ENCODE measurements at places on chromosomes 4 and X.
A peak's percentile ranks its signal among the peaks of the same experiment; 100 is the strongest.

DNA sequence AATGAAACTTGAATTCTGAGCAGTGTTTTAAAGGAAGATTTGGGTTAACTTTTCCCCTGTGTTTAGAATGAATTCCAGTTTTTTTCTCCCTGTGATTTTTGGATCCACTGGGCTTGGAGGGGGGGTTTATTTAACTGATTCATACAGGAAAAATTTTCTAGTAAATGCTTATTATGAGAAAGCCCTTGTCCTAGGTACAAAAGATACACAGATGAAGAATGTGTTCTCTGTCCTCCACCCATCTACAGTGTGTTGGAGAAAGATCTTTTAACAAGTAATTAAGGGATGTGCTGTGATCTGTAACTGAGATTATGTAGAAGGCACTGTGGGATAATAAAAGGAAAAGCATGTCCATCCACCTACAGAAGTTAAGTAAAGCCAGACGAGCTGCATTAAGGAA is 103.9 kb downstream of the STIM2 start:
- DNase-seq = no peak

- no peak for DNase-seq
Observed at GRCh38 chr4:78528327-78528726, 23.2 kb upstream of the ANXA3 start.

GRCh38 chrX:73577361-73577760 is 14.4 kb downstream of the CHIC1 start:
- no peak for DNase-seq

DNA sequence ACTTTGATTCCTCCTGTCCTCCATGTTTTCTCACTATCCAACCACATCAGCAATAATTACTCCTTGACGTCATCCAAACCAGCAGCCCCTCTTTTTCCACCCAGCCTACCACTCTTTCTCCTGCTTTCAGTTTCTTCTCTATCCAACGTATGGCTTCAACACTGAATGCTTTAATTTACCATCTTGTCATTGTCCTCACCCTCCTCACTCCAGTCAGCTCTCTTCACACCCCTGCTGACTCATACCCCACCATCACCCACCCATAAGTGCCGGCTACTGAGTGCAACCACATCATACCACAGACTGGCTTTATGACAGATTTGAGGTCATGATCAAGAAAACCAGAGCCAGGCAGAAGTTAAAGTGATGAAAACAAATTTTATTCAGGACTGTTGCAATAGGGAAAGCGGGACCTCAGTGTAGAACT is 9.8 kb upstream of the ANXA5 start:
- peak; percentile 86 for DNase-seq

DNA sequence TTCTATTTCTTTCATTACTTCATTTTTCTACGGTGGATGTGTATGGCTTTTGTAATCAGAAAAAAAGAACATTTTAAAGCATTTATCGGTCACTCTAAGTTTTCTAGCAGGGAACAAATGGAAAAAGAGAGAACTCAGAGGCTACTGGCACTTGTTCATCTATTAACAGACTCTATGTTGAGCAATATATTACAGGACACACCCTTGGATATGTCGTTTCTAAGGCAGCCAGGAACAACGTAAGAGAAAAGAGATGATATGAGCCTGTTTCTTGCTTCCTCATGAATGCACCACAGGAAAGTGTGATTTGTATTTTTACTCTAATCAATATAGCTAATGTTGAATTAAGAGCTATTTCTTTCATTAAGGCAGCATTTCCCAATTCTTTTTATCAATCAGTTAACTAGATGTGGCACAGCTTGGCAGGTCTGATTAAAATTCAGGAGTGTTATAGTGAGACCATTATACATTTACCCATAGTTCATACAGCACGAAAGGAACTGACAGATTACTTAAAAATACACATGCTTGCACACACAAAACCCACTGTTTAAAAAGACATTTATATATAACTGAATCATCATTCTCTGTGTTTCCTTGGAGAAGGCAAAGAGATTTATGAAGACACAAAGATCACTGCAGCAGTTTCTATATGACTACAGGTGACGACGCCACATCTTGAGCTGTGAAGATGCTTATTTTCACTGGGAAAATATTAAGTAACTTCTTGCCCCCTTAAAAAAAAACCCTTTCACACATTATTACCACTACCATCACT is 13.0 kb downstream of the RAB9B start:
- no peak for DNase-seq

GRCh38 chrX:42094218-42094617 is 170.9 kb upstream of the CASK start:
- no peak for DNase-seq

DNA sequence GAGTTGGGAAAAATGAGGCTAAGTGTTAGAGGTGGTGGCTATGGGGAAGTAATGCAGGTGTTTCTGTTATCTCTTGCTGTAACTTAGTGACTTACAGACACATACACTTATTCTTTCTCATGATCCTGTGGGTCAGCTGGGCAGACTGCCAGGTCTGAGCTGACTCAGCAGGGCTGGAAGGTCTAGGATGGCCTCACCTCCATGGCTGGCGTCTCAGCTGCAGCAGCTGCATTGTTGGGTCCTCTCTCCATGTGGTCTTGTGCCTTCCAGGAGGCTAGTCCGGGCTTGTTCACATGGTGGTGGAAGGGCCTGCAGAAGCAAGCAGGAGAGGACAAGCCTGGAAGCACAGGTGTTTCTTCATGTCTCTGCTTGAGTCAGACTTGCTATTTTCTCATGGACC is 172.7 kb downstream of the NHS start:
- no peak for DNase-seq

GRCh38 chr4:47672696-47673095 is 165.2 kb downstream of the CORIN start:
- DNase-seq = no peak

DNA sequence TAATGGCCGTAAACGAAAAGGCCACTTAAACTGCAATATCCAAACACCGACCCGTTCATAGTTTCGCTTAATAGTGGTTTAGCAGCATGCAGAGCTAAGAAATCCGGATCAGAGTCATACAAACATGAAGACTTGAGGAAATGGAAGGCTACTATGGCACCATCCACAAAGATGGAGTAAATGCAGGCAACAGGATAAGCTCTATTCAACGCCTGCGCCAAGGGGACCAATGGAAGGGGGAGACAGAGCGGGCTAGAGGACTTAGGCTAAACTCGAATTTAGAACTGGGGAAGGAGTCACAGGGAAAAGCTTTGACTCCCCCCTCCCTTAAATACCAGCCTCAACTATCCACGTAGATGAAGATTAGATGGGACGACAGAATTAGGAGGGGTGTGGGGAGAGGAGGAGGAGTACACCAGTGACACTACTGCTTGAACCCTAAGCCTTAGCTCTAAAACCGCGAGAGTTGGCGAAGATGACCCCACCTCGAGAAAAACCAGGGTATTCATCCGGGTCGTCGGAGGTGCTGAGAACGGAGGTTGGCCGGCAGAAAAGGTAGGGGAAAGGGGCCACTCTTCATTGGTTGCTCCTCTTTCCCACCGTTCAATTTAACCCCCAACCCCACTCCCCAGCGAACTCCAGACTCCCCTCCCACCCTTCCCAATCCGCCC is 3.5 kb downstream of the HUWE1 start:
- DNase-seq = peak; percentile 52

GRCh38 chr4:93981594-93981993 is 153.0 kb downstream of the ATOH1 start:
- DNase-seq = no peak

DNA sequence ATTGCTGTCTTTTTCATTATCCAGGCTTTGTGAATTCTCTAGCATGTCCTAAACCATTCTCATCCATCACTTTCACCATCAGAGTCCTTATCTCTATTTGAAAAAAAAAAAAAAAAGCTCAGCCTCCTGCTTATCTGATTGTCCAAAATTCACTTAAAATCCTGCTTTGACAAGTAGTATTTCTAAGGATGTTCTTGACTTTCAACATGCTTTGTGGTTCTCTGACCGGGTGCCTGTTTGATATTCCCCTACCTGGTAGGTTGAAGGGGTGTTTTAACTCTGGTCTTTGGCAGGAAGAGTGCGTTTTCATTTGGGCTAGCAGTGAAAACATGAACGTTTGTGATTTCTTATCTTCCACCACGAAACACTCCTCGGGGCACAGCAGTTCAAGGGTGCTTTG is 17.3 kb upstream of the BBS12 start:
- peak; percentile 40 for DNase-seq

DNA sequence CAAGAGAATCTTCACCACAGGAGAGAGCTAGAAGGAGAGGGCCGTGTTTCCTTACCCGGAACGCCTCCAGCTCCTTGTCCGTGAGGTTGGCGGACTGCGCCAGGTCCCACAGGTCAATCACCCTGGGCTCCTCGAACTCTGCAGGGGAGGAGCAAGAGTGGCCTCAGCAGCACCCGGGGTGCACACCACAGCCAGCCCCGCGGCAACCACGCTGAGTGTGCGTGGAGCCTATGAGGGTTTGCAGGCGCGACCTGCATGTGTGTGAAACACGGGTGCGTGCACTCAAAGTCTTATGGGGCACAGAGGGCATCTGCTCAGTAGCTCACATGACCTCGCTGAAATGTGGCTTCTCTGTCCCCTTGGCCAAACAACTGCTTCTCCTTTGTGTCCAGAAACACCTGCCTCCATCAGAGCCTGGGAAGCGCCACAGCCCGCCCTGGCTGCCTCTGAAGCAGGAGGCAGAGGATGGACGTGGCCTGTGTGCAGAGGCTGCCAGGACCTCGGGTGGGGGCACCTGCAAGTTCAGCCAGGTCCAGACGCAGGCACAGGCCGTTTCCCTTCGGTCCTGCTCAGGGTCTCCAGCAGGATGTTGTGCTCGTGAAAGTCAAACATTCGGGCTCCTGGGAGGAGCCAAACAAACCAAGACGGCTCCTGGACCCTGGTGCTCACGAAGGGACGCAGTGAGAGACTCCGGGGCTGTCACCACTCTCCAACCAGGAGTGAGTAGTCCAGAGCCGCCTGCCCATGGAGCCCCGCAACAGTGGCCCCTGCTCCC is 16.0 kb downstream of the LRPAP1 start:
- DNase-seq = no peak

GRCh38 chr4:47703956-47704355 is 133.9 kb downstream of the CORIN start:
- no peak for DNase-seq

DNA sequence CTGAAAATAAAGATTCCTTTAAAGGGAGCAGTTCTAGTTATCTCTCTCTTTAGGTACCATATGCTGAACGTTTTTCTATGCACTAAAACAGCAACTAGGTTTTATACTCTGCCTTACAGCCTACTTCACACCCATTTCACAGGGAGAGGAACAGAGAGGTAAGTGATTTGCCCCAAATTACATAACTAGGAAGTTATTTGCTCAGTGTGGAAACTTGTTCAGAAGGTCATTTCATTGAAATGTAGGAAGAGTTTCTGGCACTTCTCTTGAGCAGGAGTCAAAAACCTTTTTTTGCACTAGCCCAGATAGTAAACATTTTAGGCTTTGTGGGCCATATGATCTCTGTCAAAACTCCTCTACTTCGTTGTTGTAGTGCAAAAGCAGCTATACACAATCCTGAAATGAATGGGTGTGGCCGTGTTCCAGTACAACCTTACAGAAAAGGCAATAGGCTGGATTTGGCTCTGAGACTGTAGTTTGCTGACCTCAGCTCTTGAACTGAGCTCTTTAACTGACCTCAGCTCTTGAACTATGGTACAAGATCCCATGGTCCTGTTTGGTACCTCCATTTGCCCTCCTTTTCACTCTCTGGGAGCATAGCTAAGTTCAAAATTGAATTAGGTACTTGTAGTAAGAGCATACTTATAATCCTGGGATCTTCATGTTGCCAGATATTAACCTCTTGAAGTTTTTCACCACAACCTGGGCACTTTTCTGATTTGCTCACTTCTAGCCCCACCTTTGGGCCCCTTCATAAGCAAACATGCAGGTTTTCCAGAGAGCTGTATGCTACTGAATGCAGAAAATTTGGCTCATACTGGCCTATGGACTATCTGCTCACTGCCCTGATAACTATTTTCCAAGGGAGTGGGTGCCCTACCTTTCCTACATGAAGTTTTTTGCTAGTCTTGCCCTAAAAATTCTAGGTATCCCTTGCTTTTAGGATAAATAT is 53.3 kb downstream of the AR start:
- no peak for DNase-seq

- no peak for DNase-seq
Observed at GRCh38 chrX:40285876-40286275, 188.1 kb upstream of the BCOR start.

DNA sequence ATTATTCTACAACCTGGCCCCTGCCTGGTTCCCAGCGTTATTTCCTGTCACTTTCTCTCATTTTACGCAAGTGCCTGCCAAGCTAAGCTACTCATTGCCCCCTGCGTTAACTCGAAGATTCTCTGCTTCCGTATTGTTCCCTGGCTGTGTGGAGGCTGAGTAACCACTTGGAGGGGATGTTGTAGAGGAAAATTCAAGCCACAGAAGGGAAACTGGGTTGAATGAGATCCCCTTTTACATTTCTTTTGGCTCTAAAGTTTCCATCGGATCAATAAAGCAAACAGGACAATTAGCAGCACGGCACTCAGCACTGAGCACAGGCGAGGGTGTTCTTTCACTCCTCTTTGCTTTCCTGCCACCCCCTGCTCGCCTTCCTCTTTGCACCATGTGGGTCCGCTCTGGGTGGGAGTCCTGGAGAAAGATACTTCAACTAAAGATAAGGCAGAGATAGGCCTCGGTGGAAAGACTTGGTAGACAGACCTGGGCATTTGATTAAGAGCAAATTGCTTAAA is 4.2 kb upstream of the TMSB4X start:
- DNase-seq = peak; percentile 44

DNA sequence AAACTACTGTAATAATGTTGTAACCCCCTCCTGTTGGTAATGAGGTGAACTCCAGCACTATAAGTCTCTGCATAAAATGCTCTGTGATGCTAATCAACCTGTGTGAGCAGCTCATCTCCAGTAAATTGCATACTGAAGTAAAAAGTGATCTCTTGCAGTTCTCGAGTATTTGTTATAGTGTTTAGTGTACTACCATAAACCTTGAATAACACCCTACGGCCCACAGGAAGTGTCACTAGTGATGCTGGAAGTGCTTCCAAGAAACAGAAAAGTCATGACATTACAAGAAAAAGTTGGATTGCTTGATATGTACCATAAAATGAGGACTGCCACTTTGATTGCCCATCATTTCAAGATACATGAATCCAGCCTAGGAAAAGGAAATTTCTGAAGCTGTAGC is 39.0 kb downstream of the IL15 start:
- no peak for DNase-seq

DNA sequence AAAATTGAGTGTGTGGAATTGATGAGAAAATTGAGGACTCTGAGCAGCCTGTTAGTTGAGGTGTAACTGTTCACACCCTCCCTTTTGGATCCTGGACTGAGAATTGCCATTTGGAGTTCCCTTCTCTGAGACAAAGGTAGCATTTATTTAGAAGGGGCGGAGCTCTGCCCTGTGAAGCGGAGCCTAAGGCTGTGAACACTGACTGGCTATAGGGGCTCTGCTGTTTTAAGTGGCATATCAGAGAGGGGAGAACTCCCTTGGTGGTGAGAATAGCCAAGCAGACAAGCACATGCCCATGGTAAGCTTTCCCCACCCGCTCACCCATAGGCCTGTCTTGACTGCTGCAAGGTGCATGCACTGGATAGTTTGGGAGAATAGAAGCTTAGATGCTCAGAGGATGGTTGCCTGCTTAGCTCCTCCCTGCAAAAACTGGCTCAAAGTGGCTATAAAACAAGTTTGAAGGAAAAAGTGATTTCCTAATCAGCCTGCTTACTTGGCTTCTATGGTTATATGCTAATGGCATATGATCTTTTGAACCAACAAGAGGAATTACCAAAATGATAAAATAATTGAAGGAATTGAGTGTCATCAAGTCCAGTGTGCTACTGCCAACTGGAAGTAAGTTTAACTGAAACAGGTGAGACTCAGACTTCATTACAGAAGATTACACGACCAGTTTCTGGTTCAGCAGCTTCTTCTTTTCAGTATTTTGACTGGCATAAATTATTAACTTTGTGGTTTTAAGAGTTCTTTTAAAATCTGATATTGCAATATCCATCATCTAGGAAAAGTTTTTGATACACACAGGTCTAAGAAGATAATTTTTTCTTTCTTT is 108.4 kb downstream of the AFF1 start:
- no peak for DNase-seq

Data from T-helper 1 cell (primary cell).